ENCODE measurements at places on chromosomes 16 and 17.

DNA sequence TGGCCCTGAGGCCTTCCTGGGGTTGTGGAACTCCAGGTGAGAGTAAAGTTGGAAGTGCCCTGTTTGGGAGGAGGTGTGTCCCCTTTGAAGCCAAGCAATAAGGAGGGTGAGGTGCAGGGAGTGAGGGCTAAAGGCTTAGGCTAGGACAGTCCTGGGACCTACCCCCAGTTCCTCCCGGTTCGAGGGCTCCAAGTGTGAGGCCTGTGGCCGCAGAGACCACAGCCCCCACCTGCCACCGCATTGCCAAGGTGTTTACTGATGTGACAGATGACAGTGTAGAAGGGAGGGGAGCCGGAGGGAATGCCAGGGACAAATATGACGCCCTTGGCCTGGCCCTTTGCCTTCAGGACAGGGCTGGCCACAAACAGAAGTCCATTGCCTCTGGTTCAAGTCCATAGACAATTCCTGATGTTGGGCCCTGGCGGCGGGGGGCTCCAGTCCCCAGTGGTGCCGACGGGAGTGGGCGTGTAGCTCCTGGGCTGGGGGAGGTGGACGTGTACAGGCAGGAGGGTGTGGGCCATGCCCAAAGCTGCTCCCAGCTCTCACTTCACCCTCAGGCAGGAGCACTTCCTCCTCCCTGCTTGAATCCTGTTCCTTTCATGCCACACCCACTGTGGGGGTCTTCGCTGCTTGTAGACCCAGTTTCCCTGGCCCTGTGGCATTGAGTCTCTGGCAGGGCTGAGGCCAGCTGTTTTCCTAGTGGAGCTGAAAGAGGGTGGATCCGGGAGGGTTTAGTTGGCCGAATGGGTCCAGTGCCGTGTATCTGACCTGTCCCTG is 3.2 kb downstream of the ADORA2B start:
- DNase-seq = no peak

DNA sequence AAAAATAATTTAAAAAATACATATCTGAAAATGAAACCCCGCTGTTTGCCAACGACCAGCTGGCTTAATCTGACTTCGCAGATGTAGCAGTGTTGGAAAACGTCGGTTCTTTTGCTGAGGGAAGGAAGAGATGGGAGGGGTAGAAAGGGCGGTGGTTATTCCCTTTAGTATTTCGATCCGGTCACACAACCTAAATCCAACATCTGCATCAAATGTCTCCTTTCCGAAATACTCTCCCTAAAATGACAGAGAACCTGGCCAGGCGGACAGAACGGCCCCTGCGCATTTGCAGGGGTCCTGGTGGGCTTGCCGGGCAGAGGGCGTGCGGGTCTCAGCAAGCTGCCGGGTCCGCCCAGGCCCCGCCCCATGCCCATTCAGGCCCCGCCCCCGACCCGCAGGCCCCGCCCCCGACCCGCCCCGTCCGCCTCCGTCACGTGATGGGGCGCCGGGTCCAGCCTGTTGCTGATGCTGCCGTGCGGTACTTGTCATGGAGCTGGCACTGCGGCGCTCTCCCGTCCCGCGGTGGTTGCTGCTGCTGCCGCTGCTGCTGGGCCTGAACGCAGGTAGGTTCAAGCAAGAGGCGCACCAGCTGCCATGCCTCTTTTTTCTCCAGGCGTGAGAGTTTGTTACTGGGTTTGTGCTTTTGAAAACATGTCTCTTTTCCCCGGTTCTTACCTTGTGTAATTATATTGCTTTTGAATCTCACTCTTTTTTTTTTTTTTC is at the start of gene SCPEP1:
Gene SCPEP1 (plus strand): TSS at position 459 of the 723 bp plus-strand sequence. CDS start 29 bp downstream, at position 488.
- peak; percentile 60 for DNase-seq

GRCh38 chr16:8099586-8099985 is 490.7 kb downstream of the TMEM114 start:
- DNase-seq = no peak

DNA sequence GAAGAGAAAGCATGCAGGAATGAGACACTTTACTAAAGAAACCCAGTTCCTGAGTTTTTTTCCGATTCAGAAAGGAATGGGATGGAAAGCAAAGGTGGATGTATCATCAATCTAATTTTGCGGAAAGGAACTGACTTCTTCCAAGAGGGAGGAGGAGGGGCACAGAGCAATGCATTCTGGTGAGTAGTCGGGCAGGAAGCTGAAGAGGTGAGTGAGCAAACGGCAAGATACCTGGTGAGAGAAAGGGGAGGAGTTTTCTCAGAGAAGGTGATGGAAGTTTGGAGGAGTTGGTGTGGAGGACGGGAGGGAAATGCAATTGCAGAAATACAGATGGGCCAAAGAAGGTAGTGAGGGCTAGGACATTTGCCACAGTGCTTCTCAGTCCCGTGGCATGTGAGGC is 713.2 kb downstream of the KCNJ2 start:
- DNase-seq = no peak

- no peak for DNase-seq
Observed at GRCh38 chr17:74608511-74608910, 15.0 kb downstream of the CD300E start.

- DNase-seq = no peak
Observed at GRCh38 chr17:34822007-34822739, 139.1 kb downstream of the CCT6B start.

- DNase-seq = no peak
Observed at GRCh38 chr16:23858542-23858941, 22.8 kb downstream of the PRKCB start.

GRCh38 chr17:39517224-39517623 is 55.9 kb downstream of the CDK12 start:
- no peak for DNase-seq

GRCh38 chr16:82042846-82043245 is 7.8 kb downstream of the HSD17B2 start:
- DNase-seq = no peak

DNA sequence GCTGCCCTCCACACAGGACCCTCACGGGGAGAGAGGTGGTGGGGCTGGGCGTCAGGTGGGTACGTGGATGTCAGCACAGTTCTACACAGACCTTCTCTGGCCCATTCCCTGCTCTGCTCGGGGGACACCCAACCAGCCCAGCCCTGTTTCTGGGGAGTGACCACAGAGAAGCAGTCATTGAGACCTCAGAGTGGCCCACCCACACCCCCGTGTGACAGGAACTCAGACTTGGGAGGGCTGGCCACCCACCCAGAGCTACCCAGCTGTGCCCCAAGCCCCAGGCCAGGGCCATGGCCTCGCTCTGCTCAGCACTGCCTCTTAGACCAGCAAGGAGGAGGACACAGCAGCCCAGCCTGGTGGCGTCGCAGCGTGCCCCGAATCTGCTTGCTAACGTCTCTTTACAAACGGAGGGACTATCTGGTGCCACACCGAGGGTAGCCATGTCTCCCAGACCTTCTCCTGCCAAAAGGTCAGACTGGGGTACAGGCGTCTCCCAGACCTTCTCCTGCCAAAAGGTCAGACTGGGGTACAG is 77.7 kb downstream of the KLHDC4 start:
- DNase-seq = no peak

DNA sequence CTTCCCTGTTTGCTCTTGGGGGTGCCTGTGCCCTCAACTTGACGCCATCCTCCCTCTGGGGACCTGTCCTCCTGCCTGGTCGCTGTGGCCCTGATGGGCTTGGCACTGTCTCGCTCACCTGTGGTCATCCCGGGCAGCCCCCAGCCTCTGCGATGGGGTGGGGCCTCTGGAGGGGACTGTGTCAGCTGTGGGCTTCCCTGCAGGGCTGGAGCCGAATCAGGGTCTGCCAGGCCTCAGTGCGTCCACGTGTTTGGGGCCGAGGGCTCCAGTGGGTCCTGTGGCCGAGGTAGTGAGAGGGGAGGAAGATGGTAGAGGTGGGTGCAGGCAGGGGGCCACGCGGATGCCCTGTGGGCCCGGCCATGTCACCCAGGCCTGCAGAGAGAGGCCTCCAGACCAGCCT is 8.0 kb downstream of the PIGQ start:
- no peak for DNase-seq

GRCh38 chr17:45279898-45280297 is 18.0 kb upstream of the SPATA32 start:
- DNase-seq = no peak

GRCh38 chr17:75036643-75037268 is 10.0 kb downstream of the ATP5PD start:
- DNase-seq = peak; percentile 64

DNA sequence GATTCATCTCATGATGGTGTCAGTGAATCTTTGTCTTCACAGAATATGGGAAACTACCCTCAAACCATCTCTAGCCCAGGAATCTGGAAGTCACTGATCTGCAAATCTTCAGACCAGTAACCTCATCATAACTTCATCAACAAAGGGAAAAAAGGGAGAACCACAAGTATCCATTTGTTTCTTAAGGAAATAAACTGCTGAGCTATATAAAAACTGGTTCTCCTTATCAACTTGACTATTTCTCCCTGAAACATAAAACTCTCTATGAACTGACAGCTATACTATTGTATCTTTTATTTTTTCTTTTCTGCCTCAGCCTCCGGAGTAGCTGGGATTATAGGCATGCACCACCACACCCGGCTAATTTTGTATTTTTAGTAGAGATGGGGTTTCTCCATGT is 39.3 kb downstream of the TRIM37 start:
- DNase-seq = no peak

GRCh38 chr16:57577214-57577613 is 34.8 kb downstream of the ADGRG5 start:
- DNase-seq = no peak

All from activated CD4-positive, alpha-beta T cell treated with anti-CD3 and anti-CD28 coated beads for 24 hours (primary cell).